ENCODE measurements at places on chromosomes 6 and 20. TPM values are rescaled to one million over a fixed set of nuclear protein-coding genes. Genes with fewer than 3 reads are reported as not detected.

The SYCP2 gene
- total RNA-seq, result 3.1 TPM

The OOEP gene
- total RNA-seq, result not detected

The FOXC1 gene
- total RNA-seq, result 12.1 TPM

The OLIG3 gene
- total RNA-seq, result not detected

DNA sequence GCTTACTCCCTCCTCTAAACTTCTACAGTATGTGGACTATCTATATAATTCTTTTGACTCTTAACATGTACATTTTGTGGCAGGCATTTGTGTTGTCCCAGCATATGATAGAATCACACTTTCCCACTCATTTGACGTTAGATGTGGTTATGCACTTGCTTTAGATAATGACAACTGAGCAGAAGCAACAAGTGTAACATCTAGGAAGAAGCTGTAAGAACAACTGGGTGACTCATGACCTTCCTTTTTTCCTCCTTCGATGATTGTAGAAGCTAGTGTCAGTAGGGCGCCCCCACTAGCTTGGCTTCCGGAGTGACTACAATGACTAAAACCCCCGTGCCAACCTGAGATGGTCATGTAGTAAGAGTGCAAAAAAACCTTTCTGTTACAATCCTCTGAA, 74.6 kb upstream of the CEP85L start:
- no peak for DNase-seq

DNA sequence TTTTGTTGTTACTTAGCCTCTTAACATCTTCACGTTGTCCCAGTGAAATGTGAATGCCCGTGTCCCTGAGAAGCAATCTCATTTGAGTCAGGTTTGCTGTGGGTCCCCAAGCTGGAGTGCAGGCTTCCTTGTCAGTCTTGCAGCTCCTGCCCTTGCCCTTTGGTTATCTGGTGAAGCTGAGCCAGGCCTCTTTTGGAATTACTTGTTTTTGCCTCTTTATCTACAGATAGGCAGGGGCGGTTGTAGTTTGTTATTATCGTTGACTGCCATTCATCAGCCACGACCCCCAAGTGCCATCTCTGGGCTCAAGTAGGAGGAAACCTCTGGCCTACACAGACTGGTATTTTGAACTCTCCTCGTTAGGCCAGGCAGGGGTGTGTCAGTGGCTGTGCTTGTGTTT, 2.2 kb downstream of the TMEM14C start:
- DNase-seq, result no peak

All from dermis blood vessel endothelial cell (primary cell).